Suppressor macrophage treated with lipopolysaccharide for 1 hour (primary cell): ENCODE measurements at places on chromosomes 6 and 20.

- peak; percentile 49 for DNase-seq
Observed at GRCh38 chr6:12608016-12608860, 108.3 kb upstream of the PHACTR1 start.

- no peak for DNase-seq
Observed at GRCh38 chr6:119686240-119686639, 336.7 kb upstream of the MAN1A1 start.

DNA sequence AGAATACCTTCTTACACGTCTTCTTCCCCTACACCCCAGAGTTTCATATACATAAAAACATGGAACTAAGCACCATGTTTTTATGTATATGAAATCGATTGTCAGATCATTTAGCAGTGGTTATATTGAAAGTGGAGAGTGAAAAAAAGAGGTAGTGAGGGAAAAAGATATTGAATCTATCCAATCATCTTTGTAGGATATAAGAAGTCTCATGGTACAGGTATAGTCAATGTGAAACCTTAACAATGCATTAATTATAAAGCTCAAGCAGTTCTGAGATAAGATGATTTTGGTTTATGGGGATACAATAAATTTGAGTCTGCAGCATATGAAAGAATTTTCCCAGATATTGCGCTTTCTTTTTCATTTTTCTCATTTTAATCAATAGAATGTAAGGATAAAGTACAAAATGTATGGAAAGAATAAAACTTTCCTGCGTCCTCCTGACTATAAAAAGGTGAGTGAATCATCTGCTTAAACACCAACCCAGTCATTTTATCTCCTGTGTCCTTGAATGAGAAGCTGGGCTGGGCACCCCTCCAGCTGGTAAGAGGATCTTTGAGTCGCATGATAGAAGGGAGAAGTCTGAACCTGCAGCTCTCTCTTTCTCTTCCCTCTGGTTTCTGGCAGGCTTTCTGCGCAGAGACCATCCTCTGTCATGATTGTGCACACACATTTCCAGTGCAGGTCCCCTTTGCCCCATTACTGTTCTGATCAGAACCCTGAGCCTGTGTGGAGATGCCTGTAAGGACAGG lies 28.1 kb upstream of the AKIRIN2 start:
- DNase-seq, result peak; percentile 41

GRCh38 chr6:164078532-164079274 lies 664.2 kb downstream of the QKI start:
- no peak for DNase-seq

DNA sequence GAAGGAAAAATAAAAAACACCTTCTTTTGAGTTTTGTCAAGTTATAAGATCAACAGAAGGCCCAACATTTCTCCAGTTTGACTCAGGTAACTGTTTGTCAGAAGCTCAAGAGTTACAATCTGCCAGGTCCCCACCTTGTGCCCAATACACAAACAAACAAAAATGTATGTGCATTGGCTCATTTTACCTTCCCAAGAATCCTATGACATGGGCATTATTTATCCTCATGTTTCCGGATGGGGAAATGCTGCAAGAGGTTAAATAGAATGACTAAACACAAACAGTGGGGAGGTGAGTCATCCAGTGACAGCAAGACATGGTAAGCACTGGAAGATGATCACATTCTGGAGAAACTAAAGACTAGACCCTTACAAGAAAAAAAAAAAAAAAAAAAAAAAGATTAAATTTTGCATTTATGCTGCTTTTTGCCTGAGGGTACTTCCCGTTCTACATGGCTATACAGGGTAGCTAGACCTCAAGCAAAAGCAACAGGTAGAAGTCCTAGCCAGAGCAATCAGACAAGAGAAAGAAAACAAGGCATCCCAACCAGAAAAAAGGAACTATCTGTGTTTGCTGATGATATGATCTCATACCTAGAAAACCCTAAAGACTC lies 23.6 kb upstream of the ANKRD60 start:
- peak; percentile 90 for DNase-seq

DNA sequence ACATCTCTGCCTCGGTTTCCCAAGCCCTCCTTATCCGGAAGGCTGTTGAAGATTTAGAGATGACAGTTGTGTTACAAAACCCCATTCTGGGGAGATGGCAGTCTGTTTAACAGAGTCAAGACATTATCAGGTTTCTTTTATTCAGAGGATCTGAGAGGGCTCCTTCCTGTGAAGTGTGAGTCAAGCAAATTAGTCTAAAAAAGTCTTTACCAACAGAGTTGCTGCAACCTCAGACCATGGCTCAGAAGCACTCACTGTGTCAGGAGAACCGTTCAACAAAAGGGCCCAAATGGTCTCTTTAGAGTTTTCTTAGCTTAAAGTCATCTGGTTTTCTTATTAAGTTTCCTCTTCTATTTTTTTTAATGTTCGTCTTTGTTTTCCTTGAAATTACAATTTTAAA lies 717.8 kb downstream of the EPM2A start:
- peak; percentile 41 for DNase-seq

- DNase-seq, result no peak
Observed at GRCh38 chr6:110815015-110815410, 256 bp downstream of the CDK19 start.

GRCh38 chr6:99736302-99736701 lies 129.7 kb downstream of the PRDM13 start:
- DNase-seq, result no peak

DNA sequence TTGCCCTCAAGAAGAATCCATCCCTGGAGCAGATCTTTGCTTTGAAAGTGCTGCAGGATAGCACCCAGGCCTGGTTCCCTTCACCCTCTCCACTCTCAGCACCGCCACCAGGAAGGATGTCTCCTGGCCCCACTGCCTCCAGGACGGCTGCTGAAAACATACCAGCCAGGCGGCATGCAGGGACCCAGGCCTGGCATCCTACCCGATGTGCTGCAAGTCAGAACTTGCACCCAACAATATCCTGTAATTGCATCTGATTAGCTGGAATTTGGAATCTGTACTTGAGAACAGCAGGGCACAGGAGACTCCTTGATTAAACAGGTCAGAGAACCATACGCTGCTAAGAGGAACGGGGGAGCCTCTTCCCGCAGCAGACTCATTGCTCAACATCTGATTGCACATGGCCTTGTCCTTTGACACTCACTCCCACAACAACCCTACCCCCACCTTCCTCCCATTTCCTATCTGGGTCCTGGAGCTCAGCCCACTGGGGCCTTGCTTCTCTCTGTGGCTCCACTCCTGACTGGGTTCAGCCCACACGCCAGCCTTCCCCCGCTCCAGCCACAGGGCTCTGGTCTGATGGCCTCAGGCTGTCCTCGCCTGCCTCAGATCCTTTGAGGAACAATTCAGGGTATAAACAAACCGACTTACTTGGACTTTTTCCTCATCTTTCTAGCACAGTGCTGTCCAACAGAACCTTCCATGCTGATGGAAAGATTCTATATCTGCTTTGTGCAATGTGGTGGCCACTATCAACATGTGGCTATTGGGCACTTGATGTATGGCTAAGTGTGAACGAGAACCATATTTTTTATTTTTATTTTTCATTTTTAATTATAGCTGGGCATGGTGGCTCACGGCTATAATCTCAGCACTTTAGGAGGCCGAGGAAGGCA lies 78.0 kb downstream of the FGD2 start:
- peak; percentile 93 for DNase-seq

DNA sequence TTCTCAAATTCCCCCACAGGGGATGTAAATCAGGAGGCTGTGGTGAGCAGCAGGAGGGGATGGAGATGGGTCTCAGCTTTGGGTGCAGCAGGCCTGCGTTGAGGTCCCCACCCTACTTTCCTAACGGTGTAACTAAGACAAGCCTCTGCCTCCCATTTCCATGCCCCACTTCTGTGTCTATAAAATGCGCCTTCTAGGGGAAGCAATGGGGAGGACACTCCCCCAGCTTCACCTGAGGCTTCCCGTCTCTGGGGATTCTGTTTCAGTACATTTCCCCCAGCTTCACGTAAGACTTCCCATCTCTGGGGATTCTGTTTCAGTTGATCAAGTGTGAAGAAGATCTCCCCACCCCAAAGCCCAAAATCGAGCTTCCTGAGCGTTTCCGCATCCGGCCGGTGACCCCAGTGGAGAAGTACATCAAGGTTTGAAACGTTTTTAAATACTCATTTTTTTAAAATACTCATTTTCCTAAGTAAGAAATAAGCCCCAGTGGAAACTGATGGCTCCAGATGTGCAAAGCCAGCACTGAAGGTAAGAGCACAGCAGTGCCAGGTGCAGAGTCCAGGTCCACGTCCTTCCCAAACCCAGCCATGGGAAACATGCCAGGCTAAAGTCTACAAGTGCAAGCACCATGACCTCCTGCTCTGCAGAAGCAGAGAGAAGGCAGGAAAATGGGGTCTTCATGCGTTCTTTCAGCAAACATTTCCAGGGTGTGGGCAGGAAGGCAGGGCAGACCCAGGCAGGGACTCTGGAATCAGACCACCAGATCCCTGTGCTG lies 73.1 kb downstream of the ANKRD60 start:
- no peak for DNase-seq

- DNase-seq, result no peak
Observed at GRCh38 chr6:4794140-4794707, 18.0 kb downstream of the CDYL start.

DNA sequence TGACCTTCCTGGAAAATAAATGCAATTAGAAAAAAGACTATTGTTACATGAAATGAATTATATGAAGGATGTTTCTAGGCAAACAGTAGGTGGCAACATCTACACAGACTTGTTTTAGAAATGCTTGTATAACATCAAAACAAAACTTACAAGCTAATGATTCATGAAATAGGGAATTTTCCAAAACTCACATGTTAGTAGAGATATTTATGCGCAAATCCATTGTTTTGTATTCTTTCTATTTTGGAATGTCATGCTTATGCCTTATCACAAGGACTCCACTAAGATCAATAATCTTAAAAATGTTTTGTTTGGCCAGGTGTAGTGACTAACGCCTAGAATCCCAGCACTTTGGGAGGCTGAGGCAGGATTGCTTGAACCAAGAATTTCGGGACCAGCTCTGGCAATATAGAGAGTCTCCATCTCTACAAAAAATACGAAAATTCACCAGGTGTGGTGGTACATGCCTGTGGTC lies 32.3 kb upstream of the LGSN start:
- peak; percentile 92 for DNase-seq
